Activated T-helper 1 cell treated with Interleukin-2 at 50 U/mL for 16 hours (primary cell): ENCODE measurements at places on chromosomes 7 and 10.

GRCh38 chr7:12687718-12688171 is 312 bp downstream of the ARL4A start:
- DNase-seq: no peak

DNA sequence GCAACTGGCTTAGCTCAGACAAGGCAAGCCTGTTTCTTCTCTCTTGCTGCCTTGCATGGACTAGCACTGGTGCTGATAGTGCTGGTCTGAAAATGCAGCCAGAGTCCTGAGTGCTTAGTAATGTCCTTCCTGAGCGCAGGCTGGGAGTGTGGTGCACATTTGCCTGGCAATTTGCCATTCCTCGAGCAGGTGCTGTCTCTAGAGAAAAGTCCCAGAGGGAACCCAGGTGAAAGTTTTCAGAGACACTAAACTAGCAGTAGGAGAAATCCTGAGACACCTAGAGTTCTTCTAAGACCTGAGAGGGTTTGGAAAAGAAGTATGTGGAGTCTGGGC is 1.9 kb downstream of the SFTPD start:
- no peak for DNase-seq

GRCh38 chr7:155713384-155713783 is 68.9 kb downstream of the RBM33 start:
- DNase-seq: no peak

DNA sequence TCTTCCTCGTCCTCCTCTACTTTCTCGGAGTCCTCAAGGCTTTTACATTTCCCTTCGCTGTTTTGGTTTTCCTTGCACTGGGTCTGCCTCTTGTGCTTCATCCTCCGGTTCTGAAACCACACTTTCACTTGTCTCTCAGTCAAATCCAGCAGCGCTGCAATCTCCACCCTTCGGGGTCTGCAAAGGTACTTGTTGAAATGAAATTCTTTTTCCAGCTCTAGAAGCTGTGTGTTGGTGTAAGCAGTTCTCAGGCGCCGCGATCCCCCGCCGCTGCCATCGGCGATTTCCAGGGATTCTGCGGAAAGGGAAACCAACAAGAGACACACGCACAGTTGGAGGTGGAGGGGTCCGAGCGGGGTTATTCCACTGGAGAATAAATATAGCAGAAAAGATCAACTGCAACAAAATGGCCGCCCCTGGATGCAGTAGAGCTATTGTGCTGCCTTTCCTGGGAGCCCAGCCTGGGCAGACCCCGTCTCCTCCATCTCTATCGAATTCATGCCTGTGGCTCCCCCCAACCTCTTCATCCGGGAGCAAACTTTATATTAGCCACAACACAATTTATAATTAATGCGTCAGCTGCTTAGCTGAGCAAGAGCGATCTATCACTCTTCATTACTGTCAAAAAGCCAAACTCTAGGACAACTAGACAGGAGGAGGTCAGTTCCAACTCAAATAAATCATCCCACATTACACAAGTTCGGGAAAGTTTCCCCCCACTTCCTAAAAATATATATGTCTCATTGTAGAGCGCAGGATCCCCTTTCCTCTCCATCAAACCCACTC is 1.1 kb downstream of the HOXA2 start:
- DNase-seq: no peak

DNA sequence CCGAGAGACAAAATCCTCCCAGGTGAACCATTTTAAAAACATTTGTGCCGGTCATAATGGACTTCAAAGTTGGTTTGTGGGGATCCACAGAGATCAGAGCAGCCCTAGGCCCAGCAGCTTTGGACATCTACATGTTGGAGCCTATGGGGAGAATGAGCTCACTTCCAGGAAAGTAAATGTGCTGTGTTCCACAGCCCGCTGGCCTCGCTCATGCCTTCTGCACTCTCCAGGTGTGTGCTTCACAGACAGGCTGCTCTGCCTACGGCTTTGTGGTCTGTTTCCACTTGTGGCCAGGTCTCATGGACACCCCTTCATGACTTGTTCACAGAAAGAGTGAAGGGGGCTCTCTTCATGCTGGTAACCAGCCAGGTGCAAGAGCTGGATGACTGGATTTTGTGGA is 141.6 kb downstream of the ADARB2 start:
- DNase-seq: no peak

DNA sequence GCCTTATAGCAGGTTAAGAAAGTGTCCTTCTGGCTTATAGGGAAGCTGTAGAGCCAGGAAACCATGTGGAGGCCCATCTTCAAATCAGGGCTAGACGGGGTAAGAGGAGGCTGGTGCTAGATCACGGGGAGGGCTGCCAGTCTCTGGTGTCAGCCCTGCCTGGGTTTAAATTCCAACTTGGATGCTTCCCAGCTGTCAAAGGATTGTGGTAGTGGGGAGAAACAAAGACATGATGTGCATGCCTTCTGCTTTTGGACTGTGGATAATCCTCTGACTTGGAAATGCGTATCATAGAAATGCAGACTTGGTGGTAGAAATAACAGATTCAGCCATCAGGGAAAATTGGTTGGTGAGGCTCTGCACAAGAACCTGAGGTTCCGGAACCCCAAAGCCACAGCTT is 325.6 kb downstream of the PHTF2 start:
- no peak for DNase-seq

- DNase-seq: no peak
Measured at GRCh38 chr7:47256016-47256415, 325.9 kb downstream of the TNS3 start.
